ENCODE measurements at places on chromosomes 13 and 19. TPM values are rescaled to one million over a fixed set of nuclear protein-coding genes. Genes with fewer than 3 reads are reported as not detected.

Gene IZUMO2
- total RNA-seq: not detected

Gene SOX1
- not detected for total RNA-seq

Gene DHDH
- total RNA-seq: 0.45 TPM

Gene CATSPERD
- total RNA-seq: not detected

Gene GGN
- total RNA-seq: not detected

Gene LILRB5
- total RNA-seq: not detected

Gene OVOL3
- total RNA-seq: not detected

Gene SGCG
- total RNA-seq: not detected

Gene PSG6
- total RNA-seq: not detected

DNA sequence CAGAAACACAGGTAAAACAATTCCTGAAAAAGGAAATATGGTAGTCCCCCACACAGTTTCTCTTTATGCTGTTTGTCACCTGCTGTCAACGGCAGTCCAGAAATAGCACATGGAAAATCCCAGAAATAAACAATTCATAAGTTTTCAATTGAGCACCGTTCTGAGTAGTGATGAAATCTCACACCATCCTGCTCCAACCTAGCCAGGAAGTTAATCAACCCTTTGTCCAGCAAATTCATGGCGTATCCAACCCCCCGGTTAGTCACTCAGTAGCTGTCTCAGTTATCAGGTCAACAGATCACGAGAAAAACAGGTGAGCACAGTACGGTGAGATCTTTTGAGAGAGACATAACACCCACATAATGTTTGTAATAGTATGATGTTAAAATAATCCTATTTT lies 74.2 kb downstream of the TUBGCP3 start:
- no peak for DNase-seq

DNA sequence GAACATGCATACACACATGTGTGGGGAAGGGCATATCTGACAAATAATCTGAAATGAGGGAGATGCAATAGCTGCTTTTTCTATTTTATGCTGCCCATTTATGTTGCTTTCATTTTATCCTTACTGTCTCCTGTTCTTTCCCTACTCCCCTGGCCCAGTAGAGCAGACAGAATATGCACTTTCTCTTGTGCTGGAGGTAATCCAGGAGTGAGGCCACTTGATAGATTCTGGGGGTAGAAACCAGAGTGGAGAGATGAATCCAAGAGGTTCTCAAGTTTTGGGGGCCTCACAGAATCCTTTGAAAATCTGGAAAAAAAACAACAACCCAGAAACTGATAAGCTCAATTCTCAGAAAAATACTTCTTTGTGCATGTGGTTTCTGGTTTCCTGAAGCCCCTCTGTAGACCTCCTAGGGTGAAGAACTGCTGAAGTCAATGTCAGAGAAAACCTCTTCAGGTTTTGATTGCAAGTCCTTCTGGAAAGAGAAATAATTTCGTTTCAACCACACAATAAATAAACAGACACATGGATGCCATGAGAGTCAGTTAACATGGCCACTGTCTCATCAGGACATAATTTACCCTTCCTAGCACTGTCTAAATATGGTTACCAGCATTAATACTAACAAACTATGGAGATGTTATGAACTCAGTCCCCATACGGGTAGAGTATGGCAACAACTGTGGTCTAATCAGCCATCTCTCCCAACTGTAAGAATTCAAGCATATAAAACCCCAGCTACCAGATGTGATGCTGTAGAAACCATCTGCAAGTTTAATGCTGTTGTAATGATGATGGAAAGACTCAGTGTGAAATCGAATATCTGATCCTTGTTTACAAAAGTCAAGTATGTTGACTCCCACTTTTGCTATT lies 355.6 kb downstream of the SLC7A1 start:
- no peak for DNase-seq

GRCh38 chr19:35115177-35115951 lies at the start of gene FXYD3:
Gene FXYD3, plus strand, starts transcription at chr19:35115823. Its CDS starts 3,554 bp downstream, at chr19:35119377.
- DNase-seq: no peak

DNA sequence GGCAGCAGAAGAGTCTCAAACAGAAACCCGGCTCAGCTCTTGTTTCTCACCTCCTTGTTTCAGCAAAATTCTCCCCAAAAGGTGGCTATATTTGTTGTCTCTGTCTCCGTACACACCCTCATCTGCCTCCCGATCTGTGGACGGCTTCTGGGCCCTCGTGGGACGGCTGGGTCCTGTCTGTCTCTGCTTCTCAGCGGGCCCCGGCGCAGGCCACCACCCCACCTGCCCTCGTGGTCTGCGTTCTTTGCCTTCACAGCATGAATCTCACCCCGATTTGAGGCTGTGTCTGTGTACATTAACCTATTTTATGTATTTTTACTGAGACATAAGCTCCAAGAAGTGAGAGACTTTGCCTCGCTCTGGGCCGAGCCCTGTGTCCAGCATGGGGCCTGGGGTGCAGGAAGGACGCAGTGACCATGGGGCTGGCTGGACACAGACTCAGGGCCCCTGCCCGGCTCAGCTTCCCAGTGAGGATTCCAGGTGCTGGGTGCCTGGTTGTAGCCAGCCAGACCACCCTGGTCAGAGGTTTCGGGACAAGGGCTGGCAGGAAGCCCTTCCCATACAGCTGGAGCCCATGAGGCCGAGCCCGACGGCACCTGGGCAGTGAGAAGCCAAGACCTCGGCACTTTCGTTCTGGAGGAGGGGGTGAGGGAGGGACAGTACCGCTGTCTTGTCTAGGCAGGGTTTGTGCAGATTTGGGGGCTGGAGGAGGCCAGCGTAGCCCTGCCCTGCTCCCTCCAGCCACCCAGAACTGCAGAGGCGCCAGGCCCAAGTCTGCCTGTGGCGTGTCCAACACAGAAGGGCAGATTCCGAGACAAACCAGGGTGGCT lies 78.5 kb upstream of the MCF2L start:
- DNase-seq: no peak

GRCh38 chr13:108302279-108302678 lies 32.8 kb downstream of the TNFSF13B start:
- DNase-seq: no peak

GRCh38 chr19:8320564-8321066 lies 560 bp downstream of the NDUFA7 start:
- DNase-seq: no peak

GRCh38 chr13:45786293-45786920 lies 65.1 kb downstream of the SIAH3 start:
- DNase-seq: no peak

GRCh38 chr13:98385606-98386005 lies 191.3 kb downstream of the STK24 start:
- no peak for DNase-seq

- DNase-seq: no peak
These were observed 187.3 kb downstream of the NUFIP1 start for GRCh38 chr13:44801990-44802389.

- no peak for DNase-seq
These were observed 171.8 kb upstream of the UBL3 start for GRCh38 chr13:30022256-30022655.

GRCh38 chr19:2607712-2608601 lies 94.5 kb downstream of the GNG7 start:
- no peak for DNase-seq

- DNase-seq: no peak
These were observed 17.0 kb downstream of the CYP2F1 start for GRCh38 chr19:41131186-41131585.

GRCh38 chr19:18253716-18254115 lies 20.5 kb downstream of the IQCN start:
- DNase-seq: no peak

All from SK-MEL-5 (cell line).